ENCODE measurements at places on chromosomes 11 and 22.
A peak's percentile ranks its signal among the peaks of the same experiment; 100 is the strongest.

DNA sequence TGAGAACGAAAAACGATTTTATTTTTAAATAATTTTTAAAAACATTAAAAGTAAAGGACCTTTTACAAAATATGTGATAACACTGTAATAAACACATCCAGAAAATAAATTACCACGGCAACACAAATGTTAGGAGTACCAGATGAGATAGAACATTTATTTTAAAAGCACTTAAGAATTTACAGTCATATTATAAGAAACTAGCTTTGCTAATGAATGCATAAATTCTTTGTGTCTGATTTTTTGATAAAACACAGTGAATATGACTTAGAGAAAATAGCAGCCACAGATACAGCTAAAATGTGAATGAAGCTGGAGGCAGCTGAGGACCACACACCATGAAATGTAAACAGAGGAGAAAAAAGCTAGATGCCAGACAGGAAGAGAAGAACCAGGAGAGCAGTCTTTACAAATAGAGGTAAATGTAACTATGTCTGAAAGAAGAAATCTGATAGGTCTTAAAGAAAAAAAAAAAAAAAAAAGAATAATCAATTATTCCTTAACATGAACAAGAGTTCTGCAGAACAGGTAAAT lies 14.6 kb downstream of the CCDC34 start:
- DNase-seq, result no peak

DNA sequence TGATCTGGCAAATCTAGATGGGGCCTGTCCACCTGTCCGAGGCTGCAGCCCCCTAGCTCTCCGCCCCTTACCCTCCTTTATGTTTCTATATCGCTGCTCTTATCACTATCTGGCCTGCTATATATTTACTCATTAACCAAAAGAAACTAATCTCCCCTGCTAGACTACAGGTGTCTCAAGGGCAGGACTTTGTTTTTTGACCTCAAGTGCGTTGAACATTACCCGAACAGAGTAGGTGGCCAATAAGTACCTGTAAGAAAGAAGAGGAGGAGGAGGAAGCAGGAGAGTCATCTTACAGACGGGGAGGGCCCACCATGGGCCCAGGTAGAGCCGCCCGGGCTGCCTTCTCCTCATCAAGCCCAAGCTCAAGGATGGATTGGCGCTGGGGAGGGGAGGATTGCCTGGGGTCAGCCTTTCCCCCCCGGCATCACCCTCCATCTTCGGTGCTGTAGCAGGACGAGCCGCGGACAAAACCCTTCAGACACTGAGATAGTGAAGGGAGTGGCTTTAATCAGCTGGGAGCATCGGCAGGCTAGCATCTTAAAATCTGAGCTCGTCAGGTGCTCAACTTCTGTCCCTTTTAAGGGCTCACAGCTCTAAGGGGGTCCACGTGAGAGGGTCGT lies 1.2 kb upstream of the P2RY6 start:
- no peak for DNase-seq

GRCh38 chr11:28820296-28820989 lies 712.3 kb downstream of the METTL15 start:
- DNase-seq, result no peak

- no peak for DNase-seq
Observed at GRCh38 chr11:27410272-27410671, 47.3 kb upstream of the CCDC34 start.

- no peak for DNase-seq
Observed at GRCh38 chr11:1508491-1508891, 21.9 kb upstream of the MOB2 start.

- DNase-seq, result no peak
Observed at GRCh38 chr22:40612291-40612751, 24.2 kb downstream of the MRTFA start.

- no peak for DNase-seq
Observed at GRCh38 chr22:19040391-19040861, 81.8 kb downstream of the DGCR2 start.

DNA sequence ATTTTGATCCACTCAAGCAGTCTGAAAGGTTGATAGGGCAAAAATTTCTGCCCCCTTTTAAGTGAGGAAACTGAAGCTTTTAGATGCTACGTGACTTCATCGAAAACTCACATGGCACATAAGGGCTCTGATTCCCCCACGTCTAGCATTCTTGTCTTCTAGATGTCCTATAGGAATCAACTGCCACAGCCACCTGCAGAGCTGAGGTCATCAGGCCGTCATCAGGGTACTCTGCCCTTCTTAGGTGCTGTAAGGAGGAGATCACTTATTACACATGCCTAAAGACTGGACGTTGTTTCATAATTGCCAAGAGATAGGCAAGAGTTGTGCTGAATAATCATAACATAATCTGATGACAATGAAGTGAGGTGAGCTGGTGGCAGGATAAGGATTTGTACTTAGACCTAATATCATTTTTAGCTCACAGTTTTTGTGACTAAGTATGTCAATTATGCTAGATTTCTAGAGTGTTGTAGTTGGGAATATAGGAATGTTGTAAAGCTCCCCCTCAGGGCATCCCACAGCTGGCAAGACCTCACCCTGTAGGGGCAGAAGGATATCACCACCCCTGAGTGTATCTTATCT lies 349.4 kb downstream of the METTL15 start:
- no peak for DNase-seq

DNA sequence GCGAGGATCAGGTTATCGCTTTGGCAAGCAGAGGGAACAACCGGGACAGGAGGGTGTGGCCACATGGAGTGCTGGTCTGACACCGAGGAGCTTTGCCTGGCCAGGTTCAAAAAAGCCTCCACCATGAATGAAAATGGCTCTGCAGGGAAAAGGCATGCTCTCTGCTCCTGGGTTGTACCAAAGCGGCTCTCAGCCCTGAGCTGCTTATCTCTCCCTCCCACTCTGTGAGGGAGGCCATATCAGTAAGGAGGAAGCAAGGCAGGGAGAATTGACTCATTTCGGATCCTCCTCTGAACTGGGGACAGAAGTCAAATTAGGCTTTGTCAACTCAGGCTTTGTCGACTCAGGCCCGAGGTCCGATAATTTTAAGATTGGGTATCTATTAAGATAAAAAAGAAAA lies 82.9 kb upstream of the CRTAM start:
- DNase-seq, result no peak

GRCh38 chr11:9861860-9862725 lies 198.2 kb downstream of the SWAP70 start:
- DNase-seq, result peak; percentile 66

DNA sequence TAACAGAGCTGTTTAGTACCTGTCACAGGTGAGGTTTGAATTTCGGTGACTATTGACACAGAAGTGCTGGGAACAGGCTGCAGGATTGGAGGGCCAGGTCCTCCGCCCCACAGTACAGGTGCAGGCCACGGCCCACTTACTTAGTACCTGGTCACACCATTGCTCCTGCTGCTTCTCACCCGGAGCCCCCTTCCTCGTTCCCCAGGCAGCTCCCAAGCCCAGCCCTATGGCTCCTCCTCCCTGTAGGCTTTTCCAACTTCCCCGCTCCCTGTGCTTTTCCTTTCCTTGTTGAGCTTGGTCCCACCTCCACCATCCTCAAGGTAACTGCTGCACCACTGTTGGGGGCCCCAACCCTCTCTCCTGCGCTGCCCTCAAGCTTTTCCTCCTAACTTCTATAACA lies 27.9 kb upstream of the ANO1 start:
- DNase-seq, result peak; percentile 13

GRCh38 chr22:30123463-30123862 lies 43.2 kb downstream of the HORMAD2 start:
- DNase-seq, result no peak

- peak; percentile 13 for DNase-seq
Observed at GRCh38 chr22:48198489-48199459, 1436.3 kb downstream of the TBC1D22A start.

- no peak for DNase-seq
Observed at GRCh38 chr11:9057007-9057406, 34.4 kb downstream of the SCUBE2 start.

DNA sequence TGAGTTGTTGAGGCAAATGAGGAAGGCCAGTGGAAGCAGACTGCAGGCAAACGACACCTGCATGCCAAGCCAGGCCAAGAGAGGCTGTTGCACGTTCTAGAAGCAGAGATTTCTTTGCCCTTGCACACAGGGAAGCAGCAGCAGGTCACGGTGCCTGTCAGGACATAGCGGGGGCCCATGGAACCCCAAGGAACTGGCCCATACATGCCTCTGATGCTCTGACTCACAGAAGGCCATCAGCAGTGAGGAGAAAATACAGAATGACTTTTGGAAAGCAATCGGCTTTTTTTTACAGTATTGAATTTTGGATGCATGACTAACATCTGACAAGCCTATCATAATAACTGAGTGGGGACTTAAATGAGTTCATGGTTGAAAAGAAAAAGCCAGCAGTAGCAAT lies 123.9 kb downstream of the MPPED1 start:
- no peak for DNase-seq

- no peak for DNase-seq
Observed at GRCh38 chr11:115425250-115425649, 79.0 kb downstream of the CADM1 start.

DNA sequence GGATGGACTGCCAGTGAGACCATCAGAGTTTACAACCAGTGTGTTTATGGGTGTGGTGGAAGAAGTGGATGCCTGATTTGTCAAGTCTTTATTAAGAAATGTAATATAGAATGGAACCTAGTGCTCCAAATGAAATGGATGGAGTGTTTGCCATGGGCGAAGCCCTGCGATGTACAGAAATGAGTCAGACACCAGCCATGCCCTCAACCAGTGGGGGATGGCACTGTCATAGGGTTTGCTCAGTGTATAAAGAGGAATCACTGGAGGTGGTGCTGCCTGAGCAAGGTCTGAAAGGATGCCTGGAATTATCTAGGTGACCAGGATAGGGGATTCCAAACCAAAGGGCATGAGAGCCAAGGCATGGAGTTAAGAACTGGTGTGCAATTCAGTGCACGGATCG lies 120.9 kb upstream of the MTNR1B start:
- no peak for DNase-seq

- no peak for DNase-seq
Observed at GRCh38 chr11:6882751-6883150, 6.3 kb downstream of the OR10A4 start.

- no peak for DNase-seq
Observed at GRCh38 chr22:26777156-26777801, 119.9 kb downstream of the MIAT start.

DNA sequence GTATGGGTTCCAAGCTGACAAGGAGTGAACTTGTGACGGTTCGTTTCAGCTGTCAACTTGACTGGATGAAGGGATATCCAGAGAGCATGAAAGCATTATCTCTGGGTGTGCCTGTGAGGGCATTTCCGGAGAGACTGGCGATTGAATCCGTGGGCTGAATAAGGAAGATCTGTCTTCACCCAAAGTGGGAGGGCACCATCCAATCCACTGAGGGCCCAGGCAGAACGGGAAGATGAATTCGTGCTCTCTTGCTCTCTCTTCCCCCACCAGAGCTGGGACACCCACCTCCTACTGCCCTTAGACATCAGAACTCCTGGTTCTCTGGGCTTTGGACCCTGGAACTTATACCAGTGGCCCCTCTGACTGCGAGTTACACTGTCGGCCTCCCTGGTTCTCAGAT lies 15.5 kb upstream of the CD81 start:
- no peak for DNase-seq

- DNase-seq, result no peak
Observed at GRCh38 chr11:120130176-120130980, 7.5 kb downstream of the TRIM29 start.

DNA sequence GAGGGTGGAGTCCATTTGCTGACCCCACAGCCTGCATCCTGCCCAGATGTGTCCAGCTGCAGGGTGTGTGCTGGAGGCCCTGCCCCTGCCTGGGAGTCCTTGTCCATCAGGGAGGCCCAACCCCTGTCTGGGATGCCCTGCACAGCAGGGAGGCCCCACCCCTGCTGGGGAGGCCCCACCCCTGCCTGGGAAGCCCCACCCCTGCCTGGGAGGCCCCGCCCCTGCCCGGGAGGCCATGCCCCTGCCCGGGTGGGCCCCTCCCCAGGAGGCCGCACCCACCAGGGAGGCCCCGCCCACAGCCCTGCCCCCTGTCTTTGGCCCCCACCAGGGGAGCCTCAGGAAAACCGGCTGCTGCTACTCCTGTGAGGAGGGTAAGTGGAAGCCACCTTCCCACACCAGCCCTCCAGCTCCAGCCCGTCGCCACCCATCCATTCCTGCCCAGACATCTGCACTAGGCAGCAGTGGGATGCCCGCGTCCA lies 37.2 kb downstream of the MUC5B start:
- peak; percentile 85 for DNase-seq

DNA sequence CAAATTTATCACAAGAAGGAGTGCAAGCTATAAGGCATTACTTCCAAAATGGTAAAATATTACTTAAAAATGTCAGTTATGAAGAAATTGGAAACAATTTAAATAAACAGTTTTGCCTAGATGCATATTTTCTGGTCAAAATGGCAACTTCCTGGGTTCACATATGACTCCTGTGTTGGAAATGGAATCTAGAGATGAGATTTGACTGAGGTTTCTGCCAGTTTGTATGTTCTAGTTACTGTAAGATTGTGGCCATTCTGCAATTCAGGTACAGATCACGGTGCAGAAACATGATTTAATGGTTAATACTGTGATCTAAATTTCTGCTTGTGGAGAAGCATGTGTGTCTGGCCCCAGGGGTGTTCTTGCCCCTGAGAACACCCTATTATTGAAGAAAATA lies 3.4 kb upstream of the OR4C6 start:
- DNase-seq, result no peak

- no peak for DNase-seq
Observed at GRCh38 chr22:46747646-46748045, 9.6 kb upstream of the CERK start.

DNA sequence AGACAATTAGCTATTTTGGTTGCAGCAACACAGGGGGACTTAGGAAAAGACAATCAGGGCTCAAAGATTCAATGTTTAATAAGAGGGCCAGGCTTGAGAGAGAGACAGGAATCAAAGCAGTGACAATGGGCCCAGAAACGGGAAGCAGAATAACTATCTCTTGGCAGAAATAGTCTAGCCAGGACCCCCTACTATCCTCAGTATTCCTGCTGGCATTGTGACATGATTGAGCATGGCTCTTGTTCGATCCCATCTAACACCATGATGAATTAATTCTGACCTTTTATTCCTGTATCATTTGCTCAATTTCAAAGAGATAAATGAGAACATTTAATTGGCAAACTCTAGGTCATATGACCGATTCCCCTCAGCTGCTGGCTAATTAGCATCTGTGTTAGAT lies 12.8 kb upstream of the ANO5 start:
- no peak for DNase-seq
